BE2C (cell line): ENCODE measurements at places on chromosomes 2 and 18.

DNA sequence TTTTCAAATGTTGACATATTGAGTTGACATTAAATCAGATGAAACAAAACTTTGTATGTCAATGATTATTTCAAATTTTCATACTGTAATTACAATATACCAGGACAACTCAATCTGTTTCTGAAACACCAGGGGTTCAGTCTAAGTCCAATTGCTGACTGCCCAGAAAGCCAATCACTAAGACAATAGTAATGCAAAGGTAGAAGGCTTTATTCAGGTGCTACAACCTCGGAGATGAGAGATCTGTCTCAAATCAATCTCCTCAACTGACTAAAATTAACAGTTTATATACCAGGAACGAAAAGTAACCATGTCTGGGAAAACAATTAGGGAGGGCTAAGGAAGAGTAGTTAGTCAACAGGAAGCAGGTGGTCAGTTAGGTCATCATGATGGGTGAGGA lies 1400.4 kb downstream of the SUCLG1 start:
- no peak for DNase-seq

DNA sequence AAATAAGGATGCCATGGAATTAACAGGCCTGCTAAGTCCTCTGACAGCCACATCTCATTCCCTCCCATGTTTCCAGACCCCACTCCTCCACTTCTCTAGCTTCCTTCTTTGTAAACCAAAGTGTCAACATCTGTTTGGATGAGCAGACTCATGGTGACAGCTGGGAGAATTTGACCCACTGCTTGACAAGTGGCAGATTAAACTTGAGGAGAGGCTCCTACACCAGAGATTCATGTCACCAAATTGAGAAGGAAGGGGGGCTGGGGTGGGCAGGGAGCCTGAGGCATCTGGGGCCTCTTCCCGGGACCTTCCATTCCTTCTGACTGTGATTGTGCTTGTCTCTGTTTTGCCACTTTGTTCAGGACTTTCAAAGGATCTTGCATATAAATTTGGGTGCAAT lies 41.0 kb upstream of the IGFBP5 start:
- DNase-seq: no peak

GRCh38 chr2:222944552-222944951 lies 83.7 kb downstream of the ACSL3 start:
- DNase-seq: no peak

GRCh38 chr18:24212939-24213338 lies 74.1 kb downstream of the CABYR start:
- no peak for DNase-seq

- DNase-seq: no peak
Observed at GRCh38 chr2:67164771-67165522, 232.2 kb upstream of the ETAA1 start.

- DNase-seq: no peak
Observed at GRCh38 chr2:108579623-108580022, 45.4 kb downstream of the LIMS1 start.

GRCh38 chr2:172339371-172340010 lies 87.9 kb upstream of the ITGA6 start:
- DNase-seq: no peak

- no peak for DNase-seq
Observed at GRCh38 chr18:8937160-8938094, 165.1 kb upstream of the NDUFV2 start.
